ENCODE measurements at places on chromosomes 5 and 9. TPM values are rescaled to one million over a fixed set of nuclear protein-coding genes. Genes with fewer than 3 reads are reported as not detected.

The RPL35 gene
- total RNA-seq = 1,539 TPM

The PHF19 gene
- 19.9 TPM for total RNA-seq

The UIMC1 gene
- total RNA-seq = 29.3 TPM

The TPPP gene
- total RNA-seq = 6.9 TPM

The ARSI gene
- total RNA-seq = 1.5 TPM

The PCAT7 gene
- total RNA-seq = 4.4 TPM

The GDA gene
- 1.9 TPM for total RNA-seq

The WASHC1 gene
- 7.8 TPM for total RNA-seq

The TLX3 gene
- not detected for total RNA-seq

The SLC45A2 gene
- 0.09 TPM for total RNA-seq

The PCDHA4 gene
- 2.3 TPM for total RNA-seq

The ALDH1B1 gene
- 42.5 TPM for total RNA-seq

The CER1 gene
- not detected for total RNA-seq

The ZNF658 gene
- total RNA-seq = 7.4 TPM

The IFNK gene
- total RNA-seq = not detected

DNA sequence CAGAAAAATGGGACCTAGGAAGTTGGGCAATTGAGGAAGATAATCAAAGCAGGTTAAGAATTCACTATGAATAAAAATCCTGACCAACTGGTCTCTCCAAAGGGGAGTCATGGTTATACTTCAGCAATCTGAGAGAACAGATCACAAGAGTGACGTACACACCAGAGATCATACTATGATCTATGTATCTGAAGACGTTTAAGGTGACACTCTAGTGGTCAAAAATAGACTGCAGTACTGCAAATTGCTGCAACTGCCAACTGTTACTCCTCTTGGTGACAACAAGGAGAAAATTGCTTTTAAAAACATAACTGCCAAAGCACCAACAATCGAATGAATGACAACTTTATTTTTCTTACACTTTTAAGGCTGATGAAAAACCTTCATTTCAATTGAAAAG is 4.9 kb downstream of the AK6 start:
- DNase-seq = no peak

GRCh38 chr5:79186455-79186854 is 49.5 kb upstream of the JMY start:
- no peak for DNase-seq

DNA sequence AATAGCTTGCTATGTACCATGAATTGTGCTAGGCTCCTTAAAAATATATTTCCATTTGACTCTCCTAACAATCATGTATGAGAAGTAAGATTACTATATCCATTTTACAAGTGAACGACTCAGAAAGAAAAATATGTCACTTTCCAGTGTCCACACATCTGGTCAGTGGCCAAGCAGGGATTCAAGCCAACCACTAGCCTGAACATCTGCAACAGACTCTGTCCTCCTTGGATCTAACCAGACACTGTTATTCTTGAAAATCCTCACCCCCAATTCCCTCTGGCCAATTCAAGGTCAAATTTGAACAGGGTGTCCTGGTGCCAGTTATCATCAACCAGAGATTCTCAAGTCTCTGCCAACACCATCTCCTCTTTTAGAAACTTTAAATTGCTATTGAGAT is 344.1 kb upstream of the WWC1 start:
- no peak for DNase-seq

DNA sequence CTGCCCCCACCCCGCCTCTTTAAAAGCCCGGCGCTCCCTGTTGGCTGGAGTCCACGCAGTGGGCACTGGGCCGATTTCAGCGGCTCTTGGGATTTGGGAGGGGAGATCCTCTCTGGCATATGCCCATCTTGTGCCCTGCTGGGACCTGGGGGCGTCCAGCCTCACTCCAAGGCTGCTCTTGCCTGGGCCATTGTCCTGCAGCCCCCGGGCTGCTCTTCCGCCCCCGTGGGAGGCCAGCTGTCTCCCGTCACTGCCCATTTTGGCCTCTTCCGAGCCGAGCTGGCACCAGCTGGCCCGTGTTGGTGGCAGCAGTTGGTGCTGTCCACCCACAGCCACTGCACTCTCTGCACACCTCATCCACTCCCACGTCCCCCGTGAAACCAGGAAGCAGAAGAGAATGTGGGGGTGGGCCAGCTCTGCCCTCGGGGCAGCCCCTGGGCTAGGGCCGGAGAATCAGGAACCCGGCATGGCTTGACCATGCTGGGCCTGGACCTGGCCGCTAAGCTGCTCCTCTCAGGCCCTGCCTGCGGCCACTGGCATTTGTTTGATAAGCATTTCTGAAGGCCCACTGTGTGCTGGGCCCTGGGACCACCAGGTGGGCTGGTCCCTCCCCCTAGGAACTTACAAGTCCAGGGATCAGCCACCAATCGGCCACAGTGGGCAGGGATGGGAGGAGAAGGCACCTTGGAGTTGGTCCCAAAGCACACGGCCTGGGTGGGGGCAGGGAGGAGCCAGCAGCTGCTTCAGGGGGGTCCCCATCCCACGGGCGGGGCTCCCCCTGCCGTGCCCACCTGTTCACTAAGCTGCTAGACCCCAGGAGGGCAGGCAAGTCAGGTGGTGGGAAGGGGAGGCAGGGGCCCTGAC is 2.2 kb downstream of the C8G start:
- no peak for DNase-seq

- no peak for DNase-seq
Observed at GRCh38 chr9:77375956-77376532, 198.7 kb downstream of the VPS13A start.

- DNase-seq = no peak
Observed at GRCh38 chr5:139667001-139667729, 19.0 kb downstream of the CXXC5 start.

DNA sequence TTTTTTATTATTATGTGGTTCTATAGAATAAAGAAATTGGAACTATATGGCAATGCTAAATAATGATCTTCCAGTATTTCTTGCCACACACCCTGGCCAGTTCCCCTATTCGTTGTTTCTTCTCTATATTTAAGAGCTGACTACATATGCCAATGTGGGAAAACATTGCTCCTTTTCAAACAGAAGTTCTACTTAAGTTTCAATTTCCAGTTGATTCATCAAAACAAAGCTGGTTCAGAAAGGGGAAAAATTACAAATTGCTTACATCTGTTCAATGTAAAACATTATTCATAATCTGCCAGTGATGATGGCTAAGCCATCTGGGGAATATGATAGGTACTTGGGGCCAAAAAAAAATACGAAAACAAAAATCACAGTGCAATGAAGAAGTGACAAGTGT is 76.9 kb downstream of the ST8SIA4 start:
- no peak for DNase-seq

DNA sequence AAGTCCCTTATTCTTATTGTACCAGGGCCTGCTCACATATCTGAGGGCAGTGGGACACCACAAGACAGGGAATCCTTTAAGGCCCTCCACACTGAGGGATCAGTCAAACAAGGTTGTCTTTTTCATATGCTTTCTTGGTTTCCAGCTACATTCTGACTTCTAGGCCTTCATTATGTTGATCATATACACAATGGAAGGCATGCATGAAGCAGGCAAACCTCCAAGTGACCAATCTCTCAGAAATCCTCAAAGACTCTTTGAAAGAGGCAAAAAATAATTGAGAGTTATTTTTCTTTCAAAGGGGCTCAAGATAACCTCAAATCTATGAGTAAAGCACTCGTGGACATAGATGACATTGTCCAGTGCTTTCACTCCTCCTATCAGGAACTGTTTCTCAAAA is 1195.9 kb upstream of the ACO1 start:
- DNase-seq = no peak

- DNase-seq = no peak
Observed at GRCh38 chr9:6014670-6015270, 654 bp downstream of the RANBP6 start.

GRCh38 chr5:90440644-90441043 is 31.1 kb upstream of the CETN3 start:
- DNase-seq = no peak

GRCh38 chr5:111859533-111860270 is 102.7 kb upstream of the NREP start:
- no peak for DNase-seq

- no peak for DNase-seq
Observed at GRCh38 chr5:14118551-14119320, 24.4 kb upstream of the TRIO start.

GRCh38 chr9:2726650-2727340 is 9.5 kb downstream of the KCNV2 start:
- no peak for DNase-seq

- DNase-seq = no peak
Observed at GRCh38 chr9:37746448-37747270, 6.9 kb upstream of the TRMT10B start.

DNA sequence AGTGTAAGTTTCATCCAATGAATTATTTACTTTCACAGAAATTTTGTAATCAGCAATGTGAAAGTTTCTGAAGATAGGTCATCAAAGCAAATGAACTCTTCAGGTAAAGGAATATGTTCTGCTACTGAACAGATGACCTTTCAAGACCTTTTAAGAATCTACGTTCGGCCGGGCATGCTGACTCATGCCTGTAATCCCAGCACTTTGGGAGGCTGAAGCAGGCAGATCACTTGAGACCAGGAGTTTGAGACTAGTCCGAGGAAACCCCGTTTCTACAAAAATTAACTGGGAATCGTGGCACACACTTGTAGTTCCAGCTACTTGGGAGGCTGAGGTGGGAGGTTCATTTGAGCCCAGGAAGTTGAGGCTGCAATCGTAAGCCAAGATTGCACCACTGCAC is 578.4 kb upstream of the COX7C start:
- DNase-seq = no peak

DNA sequence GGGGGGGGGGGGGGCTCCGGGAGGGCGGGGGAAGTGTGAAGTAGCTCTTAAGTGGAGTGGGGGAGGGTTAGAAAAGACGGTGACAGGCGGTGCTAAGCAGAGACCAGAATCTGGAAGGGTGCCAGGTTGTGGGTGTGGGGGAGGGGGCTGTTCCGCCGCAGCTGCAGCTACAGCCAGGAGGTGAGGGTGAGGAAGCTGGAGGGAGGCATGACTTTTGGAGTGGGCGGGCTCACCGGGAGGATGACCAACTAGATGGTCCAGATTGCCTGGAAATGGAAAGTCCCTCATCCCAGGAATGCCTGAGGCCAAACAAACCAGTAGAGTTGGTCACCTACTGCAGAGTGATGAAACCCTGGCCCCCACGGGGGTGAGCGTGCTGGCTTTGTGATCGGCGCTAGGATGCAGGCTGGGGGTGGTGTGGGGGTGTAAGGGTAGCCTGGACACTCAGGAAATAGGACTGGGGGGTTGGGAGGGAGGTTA is 158.1 kb upstream of the SHB start:
- DNase-seq = peak; percentile 28

DNA sequence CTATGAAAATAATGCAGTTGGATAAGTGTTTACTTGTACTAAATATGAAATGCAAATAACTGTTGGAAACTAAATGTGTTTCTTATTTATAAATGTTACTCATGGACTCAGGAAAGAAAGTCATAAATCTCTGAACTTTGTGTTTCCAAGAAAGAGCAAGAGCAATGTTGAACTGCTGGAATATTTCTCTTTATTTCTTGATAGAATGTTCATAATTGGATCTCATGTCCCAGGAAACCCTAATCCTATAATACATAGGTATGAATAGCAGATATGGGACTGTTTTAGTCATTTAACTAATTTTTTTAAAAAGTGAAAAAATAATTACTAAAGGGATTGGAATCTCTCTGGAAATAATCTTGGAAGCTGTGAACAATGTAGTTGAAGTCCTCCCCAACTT is 245.0 kb upstream of the ACTBL2 start:
- DNase-seq = no peak

- DNase-seq = no peak
Observed at GRCh38 chr9:5453004-5453403, 2.7 kb downstream of the CD274 start.

DNA sequence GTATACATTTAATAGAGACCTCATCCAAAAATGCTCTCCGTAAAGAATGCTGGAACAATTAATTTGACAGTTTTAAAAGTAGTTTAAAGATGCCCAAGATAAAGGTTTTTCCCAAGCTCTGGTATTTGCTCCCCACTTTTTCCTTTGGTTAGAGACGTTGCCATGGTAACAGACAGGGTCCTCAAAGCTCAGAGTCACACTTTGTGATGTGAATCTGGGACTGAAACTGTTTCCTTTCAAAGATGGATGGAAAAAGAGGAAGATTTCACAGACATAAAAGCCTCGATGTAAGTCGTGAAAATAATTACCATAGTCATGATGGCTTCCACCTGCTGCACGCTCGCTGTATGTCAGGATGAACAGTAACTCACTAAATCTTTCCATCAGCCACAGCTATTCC is 229.5 kb downstream of the MSX2 start:
- DNase-seq = no peak

DNA sequence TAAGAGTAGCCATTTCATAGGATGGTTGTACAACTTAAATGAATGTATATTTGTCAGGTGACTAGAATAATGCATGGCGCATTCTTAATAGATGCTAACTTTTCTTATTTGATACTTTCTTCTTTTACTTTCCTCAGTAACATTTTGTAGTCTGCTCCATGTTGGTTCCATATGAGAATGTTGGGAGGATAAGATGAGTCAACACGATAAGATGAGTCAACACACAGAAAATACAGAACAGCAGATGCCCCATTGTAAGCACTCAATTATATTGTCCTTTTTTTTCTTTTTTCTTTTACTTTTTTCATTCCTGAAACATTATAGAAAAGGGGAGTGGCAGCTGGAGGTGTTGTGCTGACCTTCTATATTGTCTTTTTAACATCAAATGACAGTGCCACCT is 92.3 kb upstream of the SPATA31C2 start:
- DNase-seq = no peak

DNA sequence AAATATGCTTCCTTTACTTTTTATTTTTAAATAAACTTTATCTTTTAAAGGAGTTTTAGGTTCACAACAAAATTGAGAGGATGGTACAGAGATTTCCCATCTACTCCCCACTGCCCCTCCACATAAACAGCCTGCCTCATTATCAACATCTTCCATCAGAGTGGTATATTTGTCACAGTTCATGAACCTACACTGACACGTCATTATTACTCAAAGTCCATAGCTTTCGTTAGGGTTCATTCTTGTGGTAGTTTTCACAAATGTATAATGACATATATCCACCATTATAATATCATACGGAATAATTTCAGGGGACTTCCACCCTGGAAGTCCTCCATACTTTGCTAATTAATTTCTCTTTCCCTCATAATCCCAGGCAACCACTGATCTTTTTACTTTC is 204.9 kb downstream of the SMARCA2 start:
- DNase-seq = no peak

DNA sequence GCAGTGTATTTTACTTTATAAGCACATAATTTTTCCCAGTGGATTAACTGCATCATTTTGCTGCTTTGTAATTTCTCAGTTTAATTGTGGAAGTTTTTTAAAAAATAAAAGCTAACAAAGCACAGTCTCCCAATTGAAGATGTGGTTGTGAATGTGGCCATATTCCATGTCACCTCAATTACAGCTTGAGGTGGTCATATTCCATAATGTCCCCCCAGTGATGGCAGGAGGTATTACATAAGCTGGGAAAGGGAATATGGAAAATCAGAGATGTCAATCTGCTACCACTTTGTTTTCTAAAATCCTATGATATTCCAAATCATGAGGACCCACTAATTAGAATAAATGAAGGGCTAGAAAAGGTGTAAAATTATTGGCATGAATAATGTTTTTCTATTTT is 1672.0 kb upstream of the CDH9 start:
- DNase-seq = no peak

Measured in prostate gland (tissue), 2 donors.